ENCODE measurements at places on chromosomes 1 and 21. TPM values are rescaled to one million over a fixed set of nuclear protein-coding genes. Genes with fewer than 3 reads are reported as not detected.

DNA sequence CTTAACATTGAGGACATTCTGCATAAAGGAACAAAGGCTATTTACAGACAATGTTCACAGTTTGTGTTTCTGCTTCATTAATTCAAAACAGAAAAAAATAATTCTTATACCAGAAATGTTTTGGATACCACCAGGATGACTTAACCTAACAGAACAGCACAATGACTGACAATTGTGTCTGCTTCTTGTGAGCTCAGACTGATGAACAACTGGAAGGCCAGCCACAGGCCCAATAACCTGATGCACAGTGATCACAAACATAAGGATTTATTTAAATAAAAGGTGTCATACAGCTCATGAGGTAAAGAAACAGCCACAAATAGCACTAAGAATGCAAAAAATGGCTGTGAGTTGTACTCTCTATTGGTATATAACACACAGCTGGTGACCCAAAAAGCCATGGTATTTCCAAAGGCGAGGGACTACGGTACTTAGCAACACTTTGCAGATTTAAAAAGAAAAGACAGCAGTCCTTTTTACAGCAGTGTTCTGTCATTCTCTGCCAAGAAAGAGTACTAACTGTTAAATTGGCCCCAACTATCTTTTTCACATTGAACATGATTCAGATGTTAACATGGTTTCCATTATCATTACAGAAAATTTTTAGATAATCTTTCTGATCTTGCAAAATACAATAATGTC, 32.1 kb upstream of the DDAH1 start:
- no peak for DNase-seq

GRCh38 chr21:45834821-45835293, 146.7 kb upstream of the COL6A1 start:
- DNase-seq: no peak

GRCh38 chr1:38817267-38818174, 42.1 kb downstream of the RRAGC start:
- DNase-seq: no peak

GRCh38 chr1:201712387-201713085, 116.4 kb upstream of the IPO9 start:
- DNase-seq: no peak

DNA sequence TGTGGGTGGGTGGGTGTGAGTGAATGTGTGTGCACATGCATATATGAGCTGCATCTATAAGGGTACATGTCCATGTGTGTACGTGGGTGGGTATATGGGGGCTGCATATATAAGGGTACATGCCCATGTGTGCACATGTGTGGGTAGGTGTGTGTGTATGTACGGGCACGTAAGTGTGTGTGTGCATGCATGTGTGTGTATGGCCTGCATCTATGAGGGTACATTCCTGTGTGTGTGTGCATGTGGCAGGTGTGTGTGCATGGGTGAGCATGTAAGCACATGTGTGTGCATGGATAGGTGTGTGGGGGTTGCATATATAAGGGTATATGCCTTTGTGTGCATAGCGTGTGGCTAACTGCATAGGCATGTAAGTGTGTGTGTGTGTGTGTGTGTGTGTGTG, 181.0 kb upstream of the ARHGEF16 start:
- DNase-seq: no peak

Gene UFC1
- 37.6 TPM for total RNA-seq

Gene PLPPR5
- total RNA-seq: not detected

Measured in thyroid gland (tissue), 4 donors.